ENCODE measurements at places on chromosomes 7 and 10.

DNA sequence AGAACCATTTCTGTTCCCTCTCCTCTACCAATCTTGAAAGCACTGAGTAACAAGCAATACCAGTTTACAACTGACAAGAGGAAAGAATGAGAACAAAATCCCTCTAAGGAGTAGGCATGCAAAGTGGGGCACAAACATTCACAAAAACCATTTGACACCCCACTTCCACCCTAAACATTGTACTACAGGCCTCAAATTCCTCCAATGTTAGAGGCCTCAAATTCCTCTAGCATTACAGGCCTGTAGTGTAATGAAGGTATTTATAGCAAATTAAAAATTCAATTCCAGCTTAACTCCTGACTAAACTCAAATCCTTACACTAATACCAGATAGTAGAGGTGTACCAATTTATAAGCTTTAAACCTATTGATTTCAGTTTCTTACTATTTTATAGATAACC lies 85.4 kb downstream of the SIRT1 start:
- DNase-seq: no peak

GRCh38 chr7:92260248-92260781 lies 14.5 kb downstream of the ANKIB1 start:
- no peak for DNase-seq

DNA sequence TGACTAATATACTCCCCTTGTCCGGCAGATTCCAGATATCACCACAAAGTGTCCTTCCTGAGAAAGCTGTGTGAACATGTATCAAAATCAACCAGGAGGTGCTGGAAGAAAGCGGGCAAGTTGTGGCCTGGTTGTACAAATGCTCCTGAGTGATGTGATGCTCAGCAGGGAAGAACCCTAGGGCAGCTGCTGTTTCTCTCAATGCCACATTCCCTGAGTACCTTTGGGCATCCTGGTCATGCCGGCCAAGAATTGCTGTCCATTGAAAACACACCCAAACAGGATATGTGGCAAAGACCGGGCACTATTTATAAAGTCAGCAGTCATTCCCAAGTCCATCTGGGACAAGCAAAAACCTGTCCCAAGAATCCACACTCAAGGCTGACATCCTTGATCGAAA lies 7.8 kb upstream of the ADCY1 start:
- DNase-seq: no peak

DNA sequence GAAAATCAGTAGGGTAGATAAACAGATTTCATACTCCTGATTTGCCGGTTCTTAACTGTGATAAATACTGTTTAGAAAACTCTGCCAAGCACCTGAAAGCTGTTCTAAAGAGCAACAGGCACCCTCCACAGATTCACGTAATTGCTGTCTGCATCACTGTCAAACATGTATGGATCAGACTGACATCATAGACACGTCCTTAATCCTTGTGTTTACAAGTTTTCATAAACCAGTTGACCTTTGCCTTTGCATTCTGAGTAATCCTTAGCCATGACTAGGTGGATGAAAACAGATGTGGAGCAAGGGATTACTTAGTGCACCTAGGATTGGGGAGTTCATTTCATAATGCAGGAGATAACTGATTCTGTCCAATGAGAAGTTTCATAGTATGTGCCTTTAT lies 41.6 kb downstream of the SLC39A12 start:
- DNase-seq: no peak

DNA sequence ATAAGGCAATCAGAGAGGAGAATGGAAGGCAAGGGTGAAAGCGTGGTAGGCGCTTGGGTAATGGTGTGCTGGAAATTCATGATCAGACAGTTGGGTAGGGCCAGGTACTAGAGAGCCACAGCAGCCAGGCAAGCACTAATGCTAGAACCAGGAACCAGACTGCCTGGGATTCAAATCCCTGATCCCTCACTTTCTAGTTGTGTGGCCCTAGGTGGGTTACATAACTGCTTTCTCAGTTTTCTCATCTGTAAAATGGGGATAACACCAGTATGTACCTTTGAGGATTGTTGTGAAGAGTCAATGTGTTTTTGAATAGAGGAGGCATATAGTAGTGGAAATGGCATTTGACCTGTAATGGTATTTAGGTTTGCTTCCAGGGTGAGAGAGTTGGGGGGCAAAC lies 225.9 kb downstream of the LRMDA start:
- no peak for DNase-seq

- no peak for DNase-seq
These were observed 195.4 kb downstream of the MGMT start for GRCh38 chr10:129662426-129662825.

- no peak for DNase-seq
These were observed 40.9 kb downstream of the ANTXRL start for GRCh38 chr10:46327685-46328084.

DNA sequence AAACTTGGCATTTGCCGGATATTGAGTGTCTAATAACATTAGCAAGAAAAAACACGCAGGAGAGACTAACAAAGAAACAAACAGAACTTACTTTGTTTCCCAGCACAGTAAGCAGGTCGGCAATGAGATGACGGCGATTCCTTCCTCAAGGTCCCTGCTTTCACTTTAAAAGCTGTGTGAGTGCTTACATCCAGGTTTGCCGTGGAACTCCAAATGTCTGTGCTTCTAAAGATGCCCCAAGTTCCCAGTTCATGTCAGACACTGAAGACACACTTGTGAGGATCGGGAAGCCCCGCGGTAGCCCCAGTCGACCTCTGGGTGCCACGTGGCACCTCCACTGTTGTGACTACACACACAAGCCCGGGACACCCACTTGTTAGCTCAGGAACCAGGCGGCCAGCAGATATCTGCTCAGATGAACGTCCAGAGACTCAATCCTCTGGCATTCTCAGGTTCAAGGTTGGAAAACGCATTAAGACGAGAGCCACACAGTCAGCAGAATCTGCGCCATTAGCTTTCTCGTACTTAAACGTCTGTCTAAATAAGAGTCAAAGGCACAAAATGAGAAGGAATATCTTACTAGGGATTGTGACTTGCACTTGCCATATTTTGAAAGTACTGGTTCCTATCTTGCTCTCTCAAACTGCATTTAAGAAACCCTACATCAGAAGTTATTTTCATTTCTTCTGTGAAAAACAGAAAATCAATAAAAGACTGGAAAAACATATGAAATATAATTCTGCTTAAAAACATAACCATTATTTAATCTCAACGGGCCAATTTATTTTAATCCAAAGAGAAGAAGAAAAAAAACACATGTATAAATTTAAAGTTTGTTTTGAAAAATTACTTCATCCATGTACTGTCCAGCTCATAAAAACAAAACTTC lies 207.6 kb upstream of the KLF14 start:
- no peak for DNase-seq

- DNase-seq: no peak
These were observed 11.8 kb upstream of the TNRC18 start for GRCh38 chr7:5435291-5436002.

GRCh38 chr7:31073326-31074119 lies 21.4 kb downstream of the ADCYAP1R1 start:
- DNase-seq: no peak

- DNase-seq: no peak
These were observed 225.1 kb downstream of the TFEC start for GRCh38 chr7:115805458-115805857.

DNA sequence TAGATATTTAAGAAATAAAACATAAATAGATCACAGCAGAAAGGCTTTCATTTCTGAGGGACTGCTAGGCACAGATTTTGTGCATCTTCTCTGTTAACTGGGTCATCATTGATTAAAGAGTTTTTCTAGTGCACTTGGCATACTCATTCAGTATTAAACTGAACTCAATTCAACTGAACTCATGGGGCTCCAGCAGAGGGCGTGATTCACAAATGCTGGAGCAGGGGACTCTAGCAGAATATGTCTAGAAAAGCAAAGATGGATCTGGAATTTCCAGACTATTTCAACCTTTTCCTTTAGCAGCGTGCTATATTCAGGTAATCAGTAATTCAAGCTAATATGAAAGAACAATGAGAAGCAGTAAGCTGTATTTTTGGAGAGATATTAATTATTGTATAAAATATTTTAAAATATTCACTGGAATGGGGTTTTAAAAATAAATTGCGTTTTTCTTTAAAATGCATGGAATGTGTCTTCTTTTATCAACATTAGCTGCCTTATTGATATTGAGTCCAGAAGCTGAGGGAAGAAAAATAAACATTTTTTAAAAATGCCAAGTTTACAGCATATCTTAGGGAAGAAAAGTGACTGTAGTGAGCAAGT lies 296.8 kb upstream of the CACNA2D1 start:
- peak; percentile 11 for DNase-seq

DNA sequence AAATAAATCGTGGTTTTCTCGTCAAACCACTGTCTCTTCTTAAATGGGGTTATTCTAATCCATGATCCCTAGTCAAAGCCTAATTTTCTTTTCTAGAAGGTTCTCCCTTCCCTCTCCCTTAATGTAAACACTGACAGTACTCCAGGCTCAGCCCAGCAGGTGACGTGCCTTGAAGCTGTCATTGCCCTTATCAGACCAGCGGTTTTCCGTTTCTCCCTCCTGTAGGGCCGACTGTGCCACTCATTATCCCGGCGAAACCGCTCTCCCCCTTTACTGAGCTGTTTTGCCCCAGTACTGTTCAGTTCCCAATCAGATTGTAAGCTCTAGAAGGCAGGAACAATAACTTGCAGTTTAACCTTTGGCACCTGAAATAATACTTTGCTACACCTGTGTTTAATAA lies 153.5 kb upstream of the RHEB start:
- DNase-seq: no peak

- DNase-seq: no peak
These were observed 21.3 kb upstream of the ZMIZ2 start for GRCh38 chr7:44727158-44727936.

DNA sequence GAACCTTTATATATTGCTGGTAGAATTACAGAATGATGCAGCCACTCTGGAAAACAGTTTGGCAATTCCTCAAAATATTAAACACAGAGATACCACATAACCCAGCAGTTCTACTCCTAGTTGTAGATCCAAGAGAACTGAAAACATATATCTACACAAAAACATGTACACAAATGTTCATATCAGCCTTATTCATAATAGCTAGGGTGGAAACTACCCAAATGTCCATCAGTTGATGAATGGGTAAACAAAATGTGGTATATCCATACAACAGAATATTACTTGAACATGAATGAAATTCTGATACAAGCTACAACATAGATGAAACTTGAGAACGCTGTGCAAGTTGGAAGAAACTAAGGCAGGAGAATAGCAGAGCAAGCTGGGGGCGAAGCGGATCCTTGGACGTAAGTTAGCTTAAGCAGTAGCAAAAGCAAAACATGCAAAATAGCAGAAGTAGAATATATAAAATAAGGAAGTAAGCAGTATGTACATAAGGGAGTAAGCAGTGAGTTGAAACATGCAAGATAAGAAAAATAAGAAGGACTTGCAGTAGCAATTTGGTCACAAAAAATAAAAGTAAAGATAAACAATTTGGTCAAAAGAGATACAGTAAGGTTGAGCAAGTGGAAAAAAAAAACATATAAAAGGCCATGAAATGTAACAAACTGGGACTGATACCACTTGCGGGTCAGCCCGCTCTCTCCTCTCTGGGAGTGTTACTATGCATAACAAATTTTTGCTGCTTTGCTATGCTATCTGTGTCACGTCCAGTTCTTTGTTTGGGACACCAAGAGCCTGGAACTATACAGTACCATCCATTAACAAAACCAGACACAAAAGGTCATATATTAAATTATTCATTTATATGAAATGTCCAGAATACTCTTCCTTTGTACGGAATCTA lies 18.0 kb upstream of the HILPDA start:
- DNase-seq: no peak

DNA sequence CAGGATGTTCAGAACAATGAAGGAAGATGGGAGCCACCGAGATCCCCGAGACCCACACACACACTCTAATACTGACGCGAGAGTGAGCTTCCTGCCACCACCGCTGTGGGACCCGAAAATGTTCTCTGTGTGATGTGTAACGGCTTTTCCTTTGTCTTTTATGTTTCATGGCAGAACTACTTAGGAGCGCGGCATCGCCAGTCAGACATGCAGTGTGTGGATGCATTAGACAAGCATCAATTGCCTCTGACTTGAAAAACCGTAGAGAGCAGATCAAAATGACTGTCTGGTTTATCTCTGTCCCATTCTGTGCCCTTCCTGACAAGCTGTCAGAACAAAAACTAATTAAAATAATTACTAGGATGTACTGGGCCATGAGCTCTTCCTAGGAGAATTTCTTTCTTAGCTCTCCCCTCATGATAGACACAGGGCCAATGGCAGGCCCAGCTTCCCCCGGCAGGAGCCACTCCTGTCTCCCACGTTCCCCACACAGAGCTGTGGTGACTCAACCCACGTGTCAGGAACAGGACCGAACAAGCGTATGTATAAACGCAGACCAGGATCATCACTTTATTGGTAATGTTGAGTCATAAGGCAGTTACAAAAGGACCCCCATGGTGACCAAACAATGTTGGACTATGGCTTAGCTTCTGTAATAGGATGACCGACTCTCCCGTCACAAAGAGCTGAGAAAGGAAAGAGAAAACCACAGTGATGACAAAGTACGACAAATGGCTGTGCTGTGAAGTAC lies 705.0 kb downstream of the PARD3 start:
- DNase-seq: no peak

- no peak for DNase-seq
These were observed 165.7 kb downstream of the NPSR1 start for GRCh38 chr7:34823650-34824258.

DNA sequence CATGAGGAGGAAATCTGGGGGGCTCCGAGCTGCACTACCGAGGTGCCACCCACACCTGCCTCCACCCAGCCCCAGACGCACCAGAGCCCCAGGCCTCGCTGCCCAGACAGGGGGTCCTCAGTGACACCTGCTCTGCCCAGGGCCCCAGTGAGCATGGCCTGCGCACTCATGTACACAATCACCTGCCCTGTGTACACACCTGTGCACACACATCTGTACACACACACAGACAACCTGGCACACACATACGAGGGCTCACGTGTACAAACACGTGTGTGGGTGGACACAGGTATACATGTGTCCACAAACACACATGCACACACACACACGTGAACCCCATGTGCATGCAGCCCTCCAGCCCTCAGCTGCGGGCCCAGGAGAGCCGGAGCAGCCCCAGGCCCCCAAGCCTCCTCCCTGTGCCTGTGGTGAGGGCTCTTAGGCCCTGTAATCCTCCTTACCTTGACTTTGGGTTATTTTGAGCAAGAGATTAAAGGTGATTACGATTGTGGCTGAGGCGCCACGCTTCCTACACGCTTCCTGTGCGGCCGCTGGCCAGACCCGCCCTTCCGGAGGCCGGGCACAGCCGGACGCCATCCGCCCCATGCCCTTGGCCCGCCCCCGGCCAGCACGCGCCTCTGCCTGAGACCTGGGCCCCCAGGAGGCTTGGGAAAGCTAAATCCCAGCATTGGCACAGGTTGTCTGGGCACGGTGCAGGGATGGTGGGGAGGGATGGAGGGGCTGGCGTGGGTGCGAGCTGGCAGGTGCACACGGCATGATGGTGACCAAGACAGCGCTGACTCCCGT lies 71.9 kb downstream of the ELFN1 start:
- DNase-seq: no peak

GRCh38 chr10:102628451-102628911 lies 15.8 kb upstream of the TRIM8 start:
- no peak for DNase-seq

- DNase-seq: no peak
These were observed 28.1 kb upstream of the TRIM8 start for GRCh38 chr10:102616066-102616770.
